ENCODE measurements at places on chromosomes 4 and X. TPM values are rescaled to one million over a fixed set of nuclear protein-coding genes. Genes with fewer than 3 reads are reported as not detected.

DNA sequence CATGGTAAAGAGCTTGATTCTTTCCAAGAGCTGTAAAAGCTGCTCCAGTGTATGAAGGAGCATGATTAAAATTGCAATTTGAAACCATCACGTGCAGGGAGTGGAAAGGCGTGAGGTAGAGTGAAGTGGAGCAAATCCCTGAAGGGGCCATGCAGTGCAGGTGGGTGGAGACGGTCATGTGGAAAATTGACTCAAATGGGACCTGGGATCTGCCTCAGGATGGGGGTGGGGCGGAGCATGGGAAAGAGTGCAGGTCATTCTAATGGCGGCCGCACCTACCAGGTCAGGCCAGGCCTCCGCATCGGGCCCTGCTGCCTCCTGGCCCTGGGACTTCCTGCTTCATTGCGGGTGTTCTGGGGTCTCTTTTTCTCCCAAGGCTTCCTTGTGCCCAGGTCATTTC, 25.3 kb upstream of the TRIM60 start:
- no peak for DNase-seq

GRCh38 chr4:168619266-168619631, 122.4 kb downstream of the PALLD start:
- DNase-seq = no peak

DNA sequence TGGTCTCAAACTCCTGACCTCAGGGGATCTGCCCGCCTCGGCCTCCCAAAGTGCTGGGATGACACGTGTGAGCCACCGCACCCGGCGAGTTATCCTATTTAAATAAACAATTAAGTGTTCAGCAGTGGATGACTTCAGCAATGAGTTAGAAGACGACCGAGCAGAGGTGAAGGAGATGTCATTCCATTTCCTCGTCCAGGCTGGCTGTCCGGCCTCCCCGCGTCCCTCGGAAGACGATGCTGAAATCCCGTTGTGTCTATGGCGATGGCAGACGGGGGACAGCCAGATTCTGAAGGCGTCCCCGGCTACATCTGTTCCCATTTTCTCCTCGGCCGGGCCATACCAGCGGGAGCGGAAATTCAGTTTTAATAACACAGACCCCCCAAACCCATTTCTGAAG, 209.8 kb downstream of the CRLF2 start:
- DNase-seq = no peak

VSIG4 gene
- 28.0 TPM for total RNA-seq

- no peak for DNase-seq
These were observed 202.4 kb downstream of the RTL9 start for GRCh38 chrX:110561034-110561433.

Data from right atrium auricular region (tissue), 2 donors.